ENCODE measurements at places on chromosomes 6 and 20.

- no peak for DNase-seq
Measured at GRCh38 chr6:144899161-144899560, 614.0 kb downstream of the UTRN start.

DNA sequence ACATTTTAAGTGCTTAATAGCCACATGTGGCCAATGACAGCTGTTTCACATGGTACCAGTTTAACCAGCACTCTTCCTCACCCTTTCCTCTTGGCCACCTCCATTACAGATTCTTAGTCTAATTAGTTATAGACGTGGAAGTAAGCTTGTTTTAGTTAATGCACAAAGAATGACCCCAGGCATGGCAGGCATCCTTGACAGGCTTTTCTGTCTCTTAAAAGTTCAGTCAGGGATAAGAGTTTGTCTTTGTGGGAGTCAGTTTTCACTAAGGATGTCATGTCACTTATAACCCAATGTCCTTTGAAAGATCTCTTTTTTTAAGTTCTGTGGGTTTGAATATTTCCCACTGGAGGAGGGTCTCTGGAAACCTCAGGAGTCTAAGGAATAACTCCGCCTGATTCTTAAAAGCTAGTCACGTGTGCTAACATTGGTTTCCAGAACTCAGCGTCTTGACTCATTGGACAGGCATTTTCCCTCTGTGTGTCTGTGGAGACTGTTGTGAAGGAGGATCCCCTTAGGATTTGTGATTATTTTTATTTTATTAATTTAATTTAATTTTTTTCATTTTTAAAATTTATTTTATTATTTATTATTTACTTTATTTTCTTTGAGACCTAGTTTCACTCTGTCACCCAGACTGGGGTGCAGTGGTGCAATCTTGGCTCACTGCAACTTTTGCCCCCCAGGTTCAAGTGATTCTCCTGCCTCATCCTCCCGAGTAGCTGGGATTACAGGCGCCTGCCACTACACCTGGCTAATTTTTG, 171.4 kb downstream of the ZFAND3 start:
- no peak for DNase-seq

DNA sequence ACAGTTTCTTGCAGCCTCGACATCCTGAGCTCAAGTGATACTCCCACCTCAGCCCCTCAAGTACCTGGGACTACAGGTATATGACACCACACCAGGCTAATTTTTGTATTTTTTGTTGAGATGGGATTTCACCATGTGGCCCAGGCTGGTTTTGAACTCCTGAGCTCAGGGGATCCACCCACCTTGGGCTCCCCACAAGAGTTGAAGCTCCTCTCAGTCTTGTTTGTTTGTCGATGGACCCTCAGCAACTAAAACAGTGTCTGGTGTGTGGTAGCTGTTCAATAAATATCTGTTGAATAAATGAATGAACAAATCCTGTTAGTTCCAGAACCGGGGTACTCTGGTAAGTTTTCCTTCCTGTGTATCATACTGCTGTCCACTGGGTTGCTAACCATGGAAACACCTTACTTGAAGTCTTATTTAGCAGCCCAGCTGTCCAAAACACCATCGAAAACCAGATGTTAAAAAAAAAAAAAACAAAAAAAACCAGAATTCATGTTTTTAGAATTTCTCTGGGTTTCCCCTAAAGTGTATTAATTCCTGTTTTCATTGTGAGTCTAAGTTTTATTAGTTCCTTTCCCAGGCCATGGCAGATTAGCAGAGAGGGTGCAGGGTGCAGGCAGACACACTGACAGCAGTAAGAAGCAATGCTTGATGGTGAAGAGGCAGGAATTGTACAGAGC, 7.8 kb upstream of the EZR start:
- no peak for DNase-seq

DNA sequence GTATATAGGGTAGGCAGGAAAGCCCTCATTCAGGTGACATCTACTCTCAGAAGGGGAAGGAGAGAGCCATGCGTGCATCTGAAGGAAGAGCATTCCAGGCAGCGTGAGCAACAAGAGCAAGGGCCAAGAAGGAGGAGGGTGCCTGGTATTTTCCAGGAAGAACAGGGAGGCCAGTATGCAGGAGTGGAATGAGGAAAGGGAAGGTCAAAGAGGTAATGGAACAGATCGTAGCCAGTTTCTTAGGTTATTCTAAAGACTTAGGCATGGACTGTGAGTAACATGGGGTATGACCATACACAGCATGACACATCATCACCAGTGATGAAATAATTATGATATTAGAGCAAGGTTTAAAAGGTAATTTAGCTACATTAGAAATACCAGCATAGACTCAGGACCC, 24.1 kb downstream of the ALDH8A1 start:
- no peak for DNase-seq

- DNase-seq, result no peak
Measured at GRCh38 chr6:147900247-147900830, 391.8 kb downstream of the SAMD5 start.

- DNase-seq, result no peak
Measured at GRCh38 chr6:56547687-56548086, 95.0 kb downstream of the DST start.

DNA sequence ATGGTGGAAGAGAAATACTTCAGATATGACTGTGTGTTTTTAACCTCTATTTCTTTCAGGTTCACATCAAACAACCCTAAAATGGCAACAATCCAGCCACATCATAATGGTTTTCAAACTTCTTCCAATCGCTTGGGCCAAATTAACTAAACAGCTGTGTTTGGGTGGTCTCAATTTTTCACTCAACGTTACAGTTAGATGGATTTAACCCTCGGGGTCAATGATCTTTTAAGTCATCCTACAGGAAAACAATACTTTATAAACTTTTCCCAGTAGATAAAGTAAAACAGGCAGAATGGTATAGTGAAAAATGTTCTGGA, 60.4 kb downstream of the EPB41L2 start:
- no peak for DNase-seq

- peak; percentile 5 for DNase-seq
Measured at GRCh38 chr6:138986578-138986977, 1.5 kb downstream of the REPS1 start.

GRCh38 chr6:127452803-127453202, 6.4 kb downstream of the KIAA0408 start:
- no peak for DNase-seq

DNA sequence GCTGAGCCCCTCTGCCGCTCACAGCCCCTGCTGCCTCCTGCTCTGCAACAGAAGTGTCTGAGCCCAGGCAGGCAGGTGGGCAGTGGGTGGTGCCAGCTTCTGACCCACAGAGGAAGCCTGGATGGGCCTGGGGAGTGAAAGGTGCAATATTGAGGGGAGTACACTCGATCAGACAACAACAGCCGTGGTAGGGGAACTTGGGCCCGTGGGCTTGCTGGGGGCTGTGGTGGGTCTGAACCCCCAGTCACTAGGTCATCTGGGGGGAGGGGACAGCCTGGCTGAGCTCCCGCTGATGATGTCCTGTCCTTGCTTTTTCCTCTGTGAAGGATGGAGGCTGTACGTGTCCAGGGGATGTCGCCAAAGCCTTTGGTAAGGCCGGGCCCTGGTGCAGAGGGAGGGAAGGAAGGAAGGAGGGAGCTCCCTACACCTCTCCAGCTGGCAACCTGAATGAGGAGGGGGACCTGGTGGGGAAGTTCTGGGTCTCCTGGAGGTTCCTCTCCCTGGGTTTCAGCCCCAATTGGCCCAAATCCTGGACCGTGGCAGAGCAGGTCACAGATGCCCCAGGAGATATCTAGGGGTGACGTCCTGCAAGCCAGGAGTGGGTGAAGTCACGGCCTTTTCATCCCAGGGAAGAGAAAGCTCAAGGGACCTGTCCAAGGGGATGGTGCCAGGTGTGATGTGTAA, 47.2 kb downstream of the GMPR start:
- DNase-seq, result no peak

DNA sequence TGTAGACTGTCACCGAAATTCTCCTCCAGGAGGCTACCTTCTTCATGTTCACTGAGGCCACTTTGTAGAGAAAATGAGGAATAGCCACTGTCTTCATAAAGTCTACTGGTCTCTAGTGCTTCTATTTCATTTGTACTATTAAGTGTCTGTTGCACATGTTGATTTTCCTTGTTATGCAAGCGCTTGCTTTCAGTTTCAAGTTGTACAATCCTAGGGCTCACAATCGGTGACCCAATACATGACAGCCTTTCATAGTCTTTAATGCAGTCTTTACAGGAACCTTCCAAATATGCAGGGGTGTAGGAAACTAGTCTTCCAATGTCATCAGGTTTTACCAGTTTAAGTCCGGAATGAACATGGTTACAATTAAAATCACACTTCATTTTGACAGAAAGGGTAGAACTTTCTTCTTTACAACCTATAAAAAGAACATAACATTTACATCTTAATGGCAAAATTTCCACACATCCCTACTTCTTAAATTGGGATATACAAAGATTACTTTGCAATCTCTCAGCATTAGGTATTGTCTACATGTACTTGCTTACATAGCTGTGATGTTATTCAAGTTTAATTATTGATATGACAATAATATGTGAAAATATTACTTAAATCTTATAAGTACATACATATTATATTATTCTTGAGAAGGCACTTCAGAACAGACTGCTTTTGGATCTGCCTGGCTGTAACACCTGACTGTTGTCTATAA, 7.5 kb downstream of the FBXO5 start:
- no peak for DNase-seq

DNA sequence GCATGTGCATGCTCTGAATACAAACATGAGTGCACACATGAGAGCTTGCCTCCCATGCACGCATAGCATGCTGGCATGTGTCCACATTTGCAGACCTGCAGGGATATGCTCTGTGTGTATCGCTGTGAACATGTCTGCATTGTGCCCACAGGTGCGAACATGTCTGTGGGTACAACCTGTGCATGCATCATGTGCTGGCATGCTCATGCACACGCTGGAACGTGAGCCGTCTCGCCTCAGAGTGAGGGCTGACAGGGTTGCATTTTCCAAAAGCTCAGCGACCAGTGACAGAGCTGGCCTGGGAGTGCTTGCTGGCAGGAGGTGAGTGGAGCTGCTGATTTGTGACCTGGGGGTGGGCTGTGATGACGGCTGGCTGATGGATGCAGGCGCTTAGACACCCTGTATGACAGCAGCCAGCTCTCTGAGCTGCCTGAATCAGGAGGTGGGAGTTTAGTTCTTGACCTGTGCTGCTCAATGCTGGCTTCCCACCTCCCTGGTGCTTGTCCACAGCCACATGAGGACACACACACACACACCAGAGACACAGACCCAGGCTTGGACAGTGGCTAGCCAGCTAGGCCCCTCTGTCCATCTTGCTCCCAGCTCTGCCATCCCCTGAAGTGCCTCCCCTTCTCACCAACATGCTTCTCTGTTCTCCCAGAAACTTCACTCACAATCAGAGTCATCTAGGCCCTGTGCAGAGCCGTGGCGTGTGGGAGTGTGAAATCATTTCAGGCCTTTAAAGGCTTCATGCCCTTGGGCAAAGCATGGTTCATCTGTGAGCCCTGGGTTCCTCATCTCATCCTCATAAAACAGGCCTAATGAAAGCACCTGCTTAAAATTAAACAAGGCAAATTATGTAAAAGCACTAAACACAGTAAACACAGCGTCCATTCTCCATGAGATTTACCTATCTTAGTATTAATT, 51.4 kb downstream of the CD40 start:
- DNase-seq, result no peak

DNA sequence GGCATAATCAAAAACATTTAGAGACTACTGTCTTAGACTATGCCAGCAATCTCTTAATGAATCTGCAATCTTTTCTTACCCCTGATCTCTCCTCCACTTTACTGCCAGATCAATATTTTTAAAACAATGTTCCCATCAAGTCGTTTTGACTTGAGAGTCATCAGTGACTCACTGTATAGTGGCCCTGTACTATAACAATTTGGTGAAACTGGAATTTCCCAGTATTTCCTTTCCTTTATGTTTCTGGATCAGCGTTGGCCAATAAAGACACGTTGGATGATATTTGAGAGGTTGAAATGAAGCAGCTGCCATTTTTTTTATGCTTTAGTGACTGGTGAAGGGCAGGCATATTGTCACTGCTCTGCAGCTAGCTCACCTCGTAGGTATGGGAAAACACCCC, 10.1 kb upstream of the SMIM13 start:
- DNase-seq, result no peak

DNA sequence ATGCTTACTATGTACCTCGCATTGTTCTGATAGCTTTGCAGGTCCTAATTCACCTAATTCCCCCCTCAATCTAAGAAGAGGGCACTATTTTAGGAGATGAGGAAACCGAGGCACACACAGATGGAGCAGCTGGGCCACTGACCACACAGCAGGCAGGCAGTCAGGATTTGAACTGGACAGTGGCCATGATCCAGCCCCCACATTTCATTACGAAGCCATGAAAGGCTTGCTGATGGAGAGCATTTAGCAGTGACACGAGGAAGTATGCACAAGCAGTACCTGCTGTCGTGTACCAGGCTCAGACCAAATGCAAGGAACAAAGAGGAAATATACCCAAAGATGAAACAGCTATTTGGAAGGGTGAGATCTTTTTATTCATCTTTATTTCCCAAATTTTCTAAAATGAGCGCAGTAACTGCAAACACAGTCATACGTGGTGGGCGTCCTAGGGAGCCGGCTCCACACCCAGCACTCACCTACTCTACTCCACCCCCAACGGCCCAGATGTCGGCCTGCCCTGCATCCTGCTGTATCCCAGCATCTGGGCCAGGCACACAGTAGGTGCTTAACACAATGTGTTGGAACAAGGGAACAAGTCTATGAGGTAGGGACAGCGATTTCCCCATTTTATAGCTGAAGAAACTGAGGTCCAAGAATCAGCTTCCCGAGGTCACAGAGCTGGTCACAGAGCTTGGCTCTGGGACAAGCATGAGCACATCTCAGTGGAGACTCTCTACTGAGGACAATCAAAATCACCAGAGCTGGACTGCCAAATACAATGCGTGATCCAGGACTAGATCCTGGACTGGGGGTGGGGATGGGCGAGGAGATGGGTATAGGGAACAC, 15.0 kb downstream of the PREX1 start:
- no peak for DNase-seq

GRCh38 chr20:50208085-50208491, 17.5 kb downstream of the CEBPB start:
- no peak for DNase-seq

DNA sequence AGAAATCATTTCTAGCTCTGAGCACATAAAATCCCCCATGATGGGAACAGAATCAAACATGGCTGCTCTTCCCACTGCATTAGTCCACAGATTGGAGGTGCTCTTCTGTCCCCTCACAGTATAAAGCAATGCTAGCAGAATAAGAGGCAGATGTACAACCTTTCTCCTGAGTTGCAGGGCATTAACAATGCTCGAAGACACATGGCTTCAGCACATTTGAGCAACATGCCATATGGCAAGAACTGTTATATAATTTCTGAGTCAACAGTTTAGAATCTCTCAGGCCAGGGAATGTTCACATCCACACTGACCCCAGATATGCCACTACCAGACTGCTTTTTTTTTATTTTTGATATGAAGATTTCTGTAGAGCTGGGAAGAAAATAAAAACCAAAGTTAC, 119.6 kb downstream of the KIF13A start:
- DNase-seq, result no peak

- DNase-seq, result no peak
Measured at GRCh38 chr6:2883673-2884072, 19.4 kb downstream of the SERPINB9 start.

DNA sequence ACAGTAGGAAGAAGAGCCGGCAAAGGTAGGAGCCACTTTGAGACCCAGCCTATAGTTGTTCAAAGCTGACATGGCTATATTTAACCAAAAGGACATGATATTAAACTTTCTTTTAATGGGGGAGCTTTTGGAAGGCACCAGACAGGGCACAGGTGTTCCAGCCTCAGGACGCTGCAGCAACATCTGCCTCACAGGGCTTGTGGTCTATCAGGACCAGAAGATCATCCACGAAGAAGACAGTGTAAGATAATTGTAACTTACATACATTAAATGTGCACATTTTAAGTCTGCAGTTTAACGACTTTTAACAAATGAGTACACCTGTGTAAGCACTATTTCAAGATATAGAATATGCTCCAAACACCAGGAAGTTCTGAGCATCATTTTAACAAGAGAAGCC, 168.2 kb upstream of the PMEPA1 start:
- DNase-seq, result no peak
